ENCODE measurements at places on chromosomes 2 and 18. TPM values are rescaled to one million over a fixed set of nuclear protein-coding genes. Genes with fewer than 3 reads are reported as not detected.

Gene GPC1
- 96.1 TPM for total RNA-seq

Gene PLB1
- 8.3 TPM for total RNA-seq

Gene M1AP
- 4.0 TPM for total RNA-seq

Gene ALLC
- 1.5 TPM for total RNA-seq

Gene GBX2
- not detected for total RNA-seq

Gene DPYSL5
- 40.9 TPM for total RNA-seq

Gene SP140
- total RNA-seq: 7.5 TPM

Data from dorsolateral prefrontal cortex (tissue), 122 donors.